ENCODE measurements at places on chromosomes 16 and 17.

GRCh38 chr17:51423421-51424160 lies 163.2 kb downstream of the UTP18 start:
- no peak for DNase-seq

GRCh38 chr17:56592487-56593085 lies 913 bp upstream of the NOG start:
- no peak for DNase-seq

- DNase-seq = no peak
These were observed 3.7 kb downstream of the MSLN start for GRCh38 chr16:764184-764750.

- DNase-seq = no peak
These were observed 32.0 kb downstream of the POLR3E start for GRCh38 chr16:22329199-22329695.

DNA sequence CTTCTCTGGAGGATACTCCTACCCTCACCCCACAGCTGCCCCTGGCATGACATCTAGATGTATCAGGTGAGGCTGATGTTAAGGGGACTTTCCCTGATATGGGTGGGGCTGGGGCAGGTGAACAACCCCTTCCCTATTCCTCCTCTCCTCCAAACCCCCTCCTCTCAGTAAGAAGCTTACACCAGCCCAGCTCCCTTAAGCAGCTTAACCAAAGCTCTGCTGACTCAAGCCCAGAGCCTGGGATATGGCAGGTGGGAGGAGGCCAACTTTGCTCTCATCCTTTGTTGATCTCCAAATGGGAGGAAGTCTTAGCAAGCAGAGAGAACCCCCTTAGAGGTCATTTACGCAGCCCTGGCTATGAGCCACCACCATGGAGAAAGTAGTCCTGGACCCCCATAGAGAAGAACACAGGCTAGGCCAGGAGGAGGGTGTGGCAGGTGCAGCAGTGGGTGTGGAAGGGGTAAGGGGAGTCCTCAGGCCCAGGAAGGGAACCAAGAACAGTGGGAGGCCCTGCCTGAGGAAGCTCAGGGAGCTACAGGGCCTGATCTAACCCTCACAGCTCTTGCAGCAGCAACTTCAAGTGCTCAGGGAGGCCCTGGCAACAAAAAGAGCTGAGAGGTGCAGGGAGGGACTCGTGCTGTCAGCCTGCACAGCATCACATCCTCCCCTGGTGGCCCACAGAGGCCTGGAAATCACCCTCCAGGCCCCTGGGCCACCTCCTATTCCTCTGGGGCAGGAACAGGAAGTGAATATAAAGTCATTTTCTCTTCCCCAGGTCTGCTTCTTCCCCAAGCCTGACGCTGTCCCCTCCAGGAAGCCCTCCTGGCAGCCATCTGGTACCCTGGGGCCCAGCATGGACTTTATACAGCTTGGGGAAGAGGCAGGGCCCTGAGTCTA lies 2.9 kb downstream of the UNC119 start:
- no peak for DNase-seq

DNA sequence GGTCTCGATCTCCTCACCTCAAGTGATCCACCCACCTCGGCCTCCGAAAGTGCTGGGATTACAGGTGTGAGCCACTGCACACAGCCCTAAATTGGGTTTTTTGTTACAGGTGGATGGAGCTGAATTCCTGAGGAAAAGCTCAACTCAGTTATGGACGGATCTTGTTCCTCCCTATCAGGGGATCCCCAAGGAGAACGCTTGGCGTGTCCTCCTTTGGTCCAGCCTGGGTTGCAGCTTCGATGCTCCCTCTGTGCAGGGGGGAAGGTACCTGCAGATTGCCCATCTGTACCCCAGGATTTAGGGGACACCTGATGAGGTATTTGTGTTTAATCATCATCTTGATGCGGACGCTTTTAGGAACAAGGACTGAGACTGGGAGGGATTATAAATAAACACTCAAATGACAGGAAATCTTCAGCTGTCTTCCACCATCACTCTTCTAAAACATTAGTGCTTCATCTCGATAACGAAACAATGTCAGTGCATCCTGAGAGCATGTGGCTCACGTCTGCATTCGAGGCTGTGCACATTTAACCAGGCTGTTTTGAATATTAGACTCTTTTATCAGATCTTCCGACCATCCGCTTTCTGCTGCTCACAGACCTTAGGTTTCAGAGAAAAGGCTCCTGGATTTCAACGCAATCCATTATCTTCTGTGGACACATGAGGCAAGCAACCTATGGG lies 18.2 kb upstream of the MEIOB start:
- no peak for DNase-seq
